ENCODE measurements at places on chromosomes 16 and 17.

DNA sequence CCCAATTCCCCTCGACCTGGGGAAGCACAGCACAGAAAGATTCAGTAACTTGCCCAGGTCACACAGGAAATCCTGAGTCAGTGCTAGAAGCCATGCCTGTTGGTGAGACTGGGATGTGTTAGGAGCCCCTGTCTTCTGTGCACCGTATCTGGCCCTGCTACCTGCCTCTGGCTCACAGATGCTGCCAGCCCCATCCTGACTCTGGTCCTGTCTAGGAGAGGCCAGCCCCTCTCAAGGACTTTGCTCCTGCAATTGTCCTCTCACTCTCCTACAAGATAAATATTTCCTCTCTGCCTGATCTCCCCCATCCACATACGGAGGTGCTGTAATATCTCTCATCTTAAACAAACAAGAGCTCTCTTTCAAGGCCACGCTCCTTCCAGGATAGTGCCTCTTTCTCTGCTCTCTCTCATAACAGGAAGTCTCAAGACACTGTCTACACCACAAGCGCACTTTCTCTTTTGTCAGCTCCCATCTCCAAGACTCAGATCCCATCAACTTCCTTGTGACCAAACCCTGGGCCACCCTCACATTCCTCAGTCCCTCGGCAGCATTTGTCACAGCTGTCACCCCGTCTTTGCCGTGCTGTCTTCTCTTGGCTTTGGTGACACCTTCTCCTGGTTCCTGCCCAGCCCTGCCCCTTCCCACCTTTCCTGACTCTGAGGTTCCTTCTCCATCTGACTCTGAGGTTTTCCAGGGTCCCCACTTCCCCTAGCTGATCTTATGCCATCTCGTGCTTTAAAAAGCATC, 1.9 kb downstream of the SLC13A2 start:
- no peak for DNase-seq

GRCh38 chr17:9895923-9896322, 9.1 kb downstream of the RCVRN start:
- no peak for DNase-seq

GRCh38 chr17:33838281-33838680, 416.8 kb upstream of the CCL2 start:
- DNase-seq: no peak

DNA sequence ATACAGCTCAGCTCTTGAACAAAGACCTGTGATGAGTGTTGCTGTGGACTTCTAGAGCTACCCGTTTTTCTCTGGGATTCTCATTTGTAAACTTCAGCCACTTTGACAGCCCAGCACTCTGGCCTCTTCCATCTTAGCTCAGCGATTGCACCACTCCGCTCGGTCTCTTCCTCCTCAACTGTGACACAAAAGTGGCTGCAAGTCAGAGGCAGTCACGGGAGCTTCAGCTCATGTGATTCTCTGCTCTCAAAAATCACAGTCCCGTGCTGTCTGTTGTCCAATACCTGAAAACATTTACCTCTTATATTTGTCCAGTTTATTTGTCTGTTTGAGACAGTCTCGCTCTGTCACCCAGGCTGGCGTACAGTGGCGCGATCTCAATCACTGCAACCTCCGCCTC, 75.7 kb upstream of the DNAH17 start:
- DNase-seq: no peak

GRCh38 chr16:1075546-1075945, 3.0 kb downstream of the SSTR5 start:
- DNase-seq: no peak

DNA sequence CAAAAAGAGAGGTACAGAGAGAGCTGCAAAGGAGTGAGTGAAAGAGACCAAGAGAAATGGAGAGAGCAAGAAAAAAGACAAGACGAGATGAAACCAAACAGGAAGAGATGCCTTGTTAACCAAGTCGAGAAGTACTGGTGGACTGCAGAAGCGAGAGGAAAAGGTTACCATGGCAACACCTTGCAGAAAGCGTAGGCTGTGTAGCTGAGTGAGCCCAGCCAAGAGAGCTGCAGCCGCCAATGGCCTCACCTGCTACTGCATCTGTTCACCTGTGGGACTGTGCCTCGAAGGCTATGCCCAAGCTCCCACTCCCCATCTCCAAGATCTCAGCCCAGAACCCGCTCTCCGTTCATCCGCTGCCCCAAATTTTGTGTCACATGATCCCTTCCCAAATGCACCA, 161.3 kb downstream of the SLC39A11 start:
- DNase-seq: no peak

DNA sequence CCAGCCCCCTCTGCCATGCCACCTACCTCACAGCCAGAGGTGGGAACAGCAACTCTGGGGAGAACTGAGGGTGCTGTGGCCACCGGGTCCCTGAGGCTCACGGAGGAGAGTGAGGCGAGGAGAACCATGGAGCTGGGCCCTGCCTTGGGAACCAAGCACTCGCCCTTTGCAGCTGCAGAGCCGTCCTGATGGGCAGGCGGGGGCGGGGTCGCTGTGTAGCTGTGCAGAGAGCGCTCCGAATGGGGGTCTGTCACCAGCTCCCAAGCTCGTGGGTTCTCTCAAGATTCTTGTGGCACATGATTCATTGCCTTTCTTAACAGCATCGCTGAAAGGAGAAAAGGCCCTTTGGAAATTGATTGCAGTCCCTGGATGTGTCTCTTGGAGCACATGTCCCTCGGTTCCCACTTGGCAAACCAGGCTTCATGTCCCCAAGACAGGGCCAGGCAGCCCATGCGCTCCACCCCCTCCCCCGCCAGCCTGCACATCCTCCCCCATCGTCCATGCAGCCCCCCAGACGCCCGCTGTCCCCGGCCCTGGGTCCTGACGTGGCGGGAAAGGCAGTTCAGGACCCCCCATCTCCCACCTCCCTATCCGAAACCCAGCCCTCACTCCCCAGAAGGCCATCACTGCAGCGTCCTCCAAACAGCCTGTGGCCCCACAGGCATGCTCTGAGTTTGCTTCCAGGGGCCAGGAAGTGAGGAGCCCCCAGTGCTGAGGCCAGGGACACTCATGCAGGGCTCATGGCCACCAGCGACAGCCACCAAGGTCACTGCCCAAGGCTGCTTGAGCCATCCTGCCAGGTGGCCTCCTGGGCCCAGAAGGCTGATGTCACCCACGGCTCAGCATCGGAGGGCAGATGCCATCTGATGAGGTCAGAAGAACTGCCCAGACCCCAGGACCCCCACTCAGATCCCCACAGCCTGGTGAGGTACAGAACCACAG, 20.6 kb upstream of the CHMP6 start:
- no peak for DNase-seq

DNA sequence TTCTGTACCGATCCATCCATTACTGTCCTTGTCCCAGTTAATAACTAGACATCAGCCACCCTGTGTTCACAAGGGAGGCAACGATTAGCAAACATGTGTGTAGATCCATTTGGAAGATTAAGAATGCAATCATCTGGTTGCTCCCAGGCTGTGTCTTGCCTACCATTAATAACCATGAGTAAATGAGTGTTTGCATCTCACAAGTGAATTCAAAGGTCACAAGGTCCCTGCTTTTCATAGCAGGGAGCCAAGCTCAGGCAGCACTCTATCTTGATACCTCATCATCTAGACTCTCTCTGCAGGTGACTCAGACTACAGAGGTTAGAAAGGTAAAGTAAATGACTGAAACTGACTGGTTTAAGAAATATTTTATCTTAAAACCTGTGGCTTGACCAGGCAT, 25.3 kb downstream of the VWA3A start:
- no peak for DNase-seq

Measured in activated CD8-positive, alpha-beta memory T cell treated with anti-CD3 and anti-CD28 coated beads for 4 hours (primary cell).